NCI-H2029 (cell line): ENCODE measurements at places on chromosomes 16 and 17.
A peak's percentile ranks its signal among the peaks of the same experiment; 100 is the strongest.

- DNase-seq, result no peak
These were observed 3.8 kb upstream of the LIMD2 start for GRCh38 chr17:63703556-63704258.

GRCh38 chr17:57750895-57751294, 5.8 kb upstream of the CCDC182 start:
- no peak for DNase-seq

DNA sequence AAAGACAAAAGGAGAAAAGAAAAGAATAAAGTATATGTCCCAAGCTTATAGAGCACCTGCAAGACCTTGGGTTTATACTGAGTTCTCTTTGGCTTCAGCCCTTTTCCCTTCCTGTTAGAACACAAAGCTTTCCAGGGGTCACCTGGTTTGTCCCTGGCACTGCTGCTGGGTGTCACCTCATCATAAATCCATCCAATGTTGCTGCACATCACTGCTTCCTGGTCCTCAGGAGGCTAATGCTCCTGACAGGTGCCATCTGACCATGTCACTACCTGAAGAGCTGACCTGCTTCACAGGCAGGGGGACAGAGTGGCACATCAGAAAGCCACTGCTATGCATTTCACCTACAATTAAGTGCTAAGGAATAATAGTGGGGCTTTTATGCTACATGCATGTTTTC, 164.6 kb upstream of the ELAC2 start:
- peak; percentile 58 for DNase-seq

DNA sequence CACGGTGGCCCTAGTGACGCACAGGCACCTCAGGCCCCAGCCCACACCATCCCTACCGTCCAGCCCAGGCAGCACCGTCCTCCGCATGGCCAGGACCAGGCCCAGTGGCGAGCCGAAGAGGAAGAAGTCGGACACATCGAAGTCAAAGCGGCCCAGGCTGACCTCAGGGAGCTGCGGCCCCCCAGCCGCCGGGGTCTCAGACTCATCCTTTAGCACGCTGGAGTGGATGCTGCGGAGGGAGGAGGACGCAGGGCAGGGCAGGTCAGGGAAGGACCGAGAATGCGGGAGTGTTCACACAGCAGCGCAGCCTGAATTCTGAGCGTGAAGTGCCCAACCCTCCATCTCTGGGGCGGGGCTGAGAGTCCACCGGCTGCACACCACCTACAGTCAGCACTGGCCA, 30.1 kb downstream of the PIMREG start:
- no peak for DNase-seq

GRCh38 chr16:1727651-1728624, 21.9 kb downstream of the MAPK8IP3 start:
- no peak for DNase-seq
